Right atrium auricular region (tissue), 2 donors: ENCODE measurements at places on chromosomes 16 and 17.

DNA sequence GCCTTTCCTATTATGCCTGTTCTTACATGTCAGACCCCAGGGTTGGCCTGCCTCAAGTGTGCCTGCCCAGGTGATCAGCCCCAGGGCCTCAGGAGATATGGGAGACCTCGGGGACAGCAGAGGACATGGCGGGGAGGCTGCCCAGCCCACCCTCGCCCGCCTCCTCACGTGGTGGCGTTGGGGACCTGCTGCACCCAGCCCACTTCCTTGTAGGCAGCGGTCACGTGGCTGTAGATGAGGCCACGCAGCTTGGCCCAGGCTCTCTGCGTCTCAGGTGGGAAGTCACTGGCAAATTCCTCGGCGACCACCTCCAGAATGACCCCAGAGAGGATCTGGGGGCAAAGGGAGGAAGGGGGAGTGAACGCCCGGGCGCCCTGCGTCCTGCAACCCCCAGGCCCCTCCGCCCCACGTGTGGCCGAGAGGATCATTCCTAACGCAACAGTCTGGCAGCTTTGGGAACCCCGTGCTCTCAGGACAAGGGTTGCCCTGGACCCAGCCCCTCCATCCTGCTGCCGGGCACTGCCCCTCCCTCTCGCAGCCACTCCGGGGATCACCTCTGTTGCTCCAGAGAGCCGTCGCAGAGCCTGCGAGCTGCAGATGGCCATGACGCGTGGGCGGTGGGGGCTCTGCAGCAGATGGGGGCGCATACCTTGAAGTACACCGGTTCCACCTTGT is 6.6 kb downstream of the CYGB start:
- DNase-seq: no peak

- DNase-seq: no peak
Measured at GRCh38 chr17:81395600-81396277, 482 bp downstream of the BAHCC1 start.

DNA sequence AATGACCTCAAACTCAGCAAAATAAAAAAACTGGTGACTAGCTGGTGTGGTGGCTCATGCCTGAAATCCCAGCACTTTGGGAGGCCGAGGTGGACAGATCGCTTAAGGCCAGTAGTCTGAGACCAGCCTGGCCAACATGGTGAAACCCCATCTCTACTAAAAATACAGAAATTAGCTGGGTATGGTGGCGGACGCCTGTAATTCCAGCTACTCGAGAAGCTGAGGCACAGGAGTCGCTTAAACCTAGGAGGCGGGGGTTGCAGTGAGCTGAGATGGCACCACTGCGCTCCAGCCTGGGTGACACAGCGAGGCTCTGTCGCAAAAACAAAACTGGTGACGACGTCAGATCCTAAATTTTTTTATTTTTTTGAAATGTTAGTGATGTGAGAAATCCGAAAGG is 82.6 kb upstream of the TOB1 start:
- DNase-seq: no peak

- no peak for DNase-seq
Measured at GRCh38 chr16:30694926-30695693, 3.9 kb upstream of the SRCAP start.

DNA sequence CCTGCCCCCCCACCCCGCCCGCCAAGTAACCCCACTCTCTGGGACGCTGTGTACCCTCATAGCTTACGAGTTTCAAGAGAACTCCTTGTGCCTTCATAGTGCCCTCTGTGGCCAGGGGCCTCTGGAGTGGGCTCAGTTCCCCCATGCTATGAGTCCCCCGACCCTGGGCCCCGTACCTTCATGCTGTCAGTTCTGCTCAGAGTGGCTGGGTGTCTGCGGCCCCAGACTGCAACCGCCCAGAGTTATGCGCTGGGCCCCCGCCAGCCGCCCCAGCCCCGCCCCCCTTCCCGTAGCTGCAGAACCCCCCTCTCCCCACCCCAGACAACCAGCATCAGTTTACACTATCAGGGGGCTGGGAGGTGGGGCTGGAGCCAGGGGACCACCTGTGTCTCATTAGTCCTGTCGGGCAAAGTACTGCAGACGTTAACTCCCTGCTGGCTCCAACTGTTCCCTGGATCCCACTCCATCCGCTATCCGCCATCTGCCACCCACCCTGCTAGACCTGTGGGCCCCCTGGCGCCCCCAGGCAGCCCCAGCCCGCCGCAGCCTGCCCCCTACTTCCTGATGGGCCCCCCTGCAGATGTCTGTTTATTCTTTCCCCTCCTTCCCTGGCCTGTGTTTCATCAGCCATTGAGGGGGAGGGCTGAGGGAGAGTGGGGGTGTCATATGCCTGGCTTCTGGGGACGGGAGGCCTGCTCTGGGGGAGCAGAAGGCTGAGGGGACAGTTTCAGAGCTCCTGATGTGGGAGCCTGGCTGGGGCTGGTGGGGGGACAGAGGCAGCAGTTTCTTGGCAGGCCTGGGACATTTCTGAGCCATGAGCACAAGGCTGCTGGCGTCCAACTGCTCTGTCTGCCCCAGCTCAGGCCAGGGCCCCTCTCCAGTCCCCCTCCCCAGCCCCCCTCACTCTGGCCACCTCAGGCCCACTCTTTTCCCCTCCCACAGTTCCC is at the start of gene MFAP4:
TSS of gene MFAP4 (minus strand) at position 217 of the 947 bp plus-strand sequence. CDS start at position 182, 35 bp downstream.
- DNase-seq: peak; percentile 81

DNA sequence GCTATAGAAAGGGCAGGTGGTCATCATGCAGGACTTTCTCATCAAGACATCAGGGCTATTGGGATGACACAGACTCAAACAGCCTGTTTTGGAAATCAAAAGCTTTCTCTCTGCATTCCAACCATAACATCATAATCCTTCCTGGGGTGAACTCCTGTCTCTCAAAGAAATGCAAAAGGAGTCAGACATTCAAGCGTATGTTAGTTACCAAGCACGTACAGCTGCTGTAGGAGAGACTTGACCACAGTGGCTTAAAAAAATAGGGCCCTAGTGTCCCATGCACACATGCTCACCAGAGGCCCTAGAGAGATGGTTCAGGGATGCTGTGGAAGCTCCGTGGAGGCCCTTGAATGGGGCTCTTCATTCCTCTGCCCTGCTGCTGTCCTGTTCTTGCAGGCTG is 24.6 kb upstream of the FOXF1 start:
- DNase-seq: no peak

DNA sequence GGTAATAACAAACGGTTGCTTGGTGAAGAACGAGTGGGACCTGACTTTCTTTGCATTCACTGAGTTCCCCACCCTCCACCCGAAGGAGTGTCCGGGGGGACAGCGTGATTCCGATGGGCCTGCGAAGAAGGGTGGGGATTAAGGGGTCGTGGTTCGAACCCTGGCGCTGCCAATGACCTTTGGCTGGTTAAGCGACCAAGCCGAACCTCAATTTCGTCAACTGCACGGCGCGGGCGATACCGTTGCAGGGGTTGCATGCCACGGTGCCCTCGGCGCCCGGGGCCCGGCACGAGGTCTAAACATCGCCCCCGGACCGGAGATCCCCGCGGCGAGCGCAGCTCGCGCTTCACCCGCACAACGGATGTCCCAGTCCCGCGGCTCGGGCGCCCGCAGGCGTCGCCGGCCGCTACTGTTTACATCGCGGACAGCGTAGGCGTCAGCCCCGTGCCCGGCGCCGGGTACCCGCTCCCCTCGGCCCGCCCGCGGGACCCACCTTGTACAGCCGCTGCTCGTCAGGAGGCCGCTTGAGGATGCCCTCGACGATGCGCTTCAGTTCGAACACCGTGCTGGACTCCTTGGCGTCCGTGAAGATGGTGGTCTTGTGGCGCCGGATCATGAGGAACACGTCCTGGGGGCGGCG is 460 bp downstream of the ELOB start:
- DNase-seq: no peak

DNA sequence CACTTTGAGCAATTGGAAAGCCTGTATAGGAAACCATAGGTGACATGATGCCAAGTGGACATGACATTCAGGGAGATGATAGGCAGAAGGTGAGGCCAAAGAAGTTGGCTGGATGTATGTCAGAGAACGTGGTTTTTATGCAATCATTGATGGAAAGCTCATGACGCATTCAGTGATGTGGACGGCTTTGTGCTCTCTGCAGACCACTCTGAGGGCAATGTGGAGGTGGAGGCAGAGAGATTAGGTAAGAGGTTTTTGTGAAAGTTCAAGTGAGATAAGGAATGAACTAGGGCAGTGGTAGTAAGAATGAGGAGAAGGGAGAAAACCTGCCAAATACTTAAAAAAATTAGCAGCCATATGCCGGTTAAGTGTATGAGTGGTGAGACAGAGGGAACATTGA is 99.0 kb downstream of the PRKCA start:
- DNase-seq: no peak

- no peak for DNase-seq
Measured at GRCh38 chr17:42774066-42774745, 957 bp downstream of the VPS25 start.

DNA sequence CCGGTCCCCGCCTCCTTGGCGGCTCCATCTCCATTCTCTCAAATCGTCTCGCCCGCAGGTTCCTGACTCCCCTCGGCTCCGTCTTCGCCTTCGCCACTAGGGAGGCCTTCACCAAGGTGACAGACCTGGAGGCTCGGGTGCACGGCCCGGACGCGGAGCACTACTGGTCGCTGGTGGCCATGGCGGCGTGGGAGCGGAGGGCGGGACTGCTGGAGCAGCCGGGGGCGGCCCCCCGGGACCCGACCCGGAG is 862 bp downstream of the GLTPD2 start:
- DNase-seq: no peak

DNA sequence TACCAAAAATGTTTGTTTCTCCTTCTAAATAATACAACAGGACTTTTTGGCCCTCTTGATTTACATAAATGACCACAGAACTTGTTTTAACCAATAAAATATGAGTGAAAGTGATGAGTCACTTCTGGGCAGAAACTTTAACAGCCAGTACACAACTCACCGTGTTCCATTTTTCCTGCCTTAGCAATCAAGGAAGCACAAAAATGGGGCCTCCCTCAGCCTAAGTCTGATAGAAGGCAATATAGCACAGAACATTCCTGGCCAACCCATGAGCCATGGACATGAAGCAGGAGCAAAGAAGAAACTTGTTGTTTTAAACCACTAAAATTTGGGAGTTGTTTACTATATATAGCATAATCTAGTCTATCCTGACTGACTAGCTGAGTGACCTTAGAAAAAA is 61.1 kb upstream of the MTMR4 start:
- no peak for DNase-seq

- DNase-seq: no peak
Measured at GRCh38 chr16:31764103-31764502, 109.5 kb upstream of the ZNF267 start.

DNA sequence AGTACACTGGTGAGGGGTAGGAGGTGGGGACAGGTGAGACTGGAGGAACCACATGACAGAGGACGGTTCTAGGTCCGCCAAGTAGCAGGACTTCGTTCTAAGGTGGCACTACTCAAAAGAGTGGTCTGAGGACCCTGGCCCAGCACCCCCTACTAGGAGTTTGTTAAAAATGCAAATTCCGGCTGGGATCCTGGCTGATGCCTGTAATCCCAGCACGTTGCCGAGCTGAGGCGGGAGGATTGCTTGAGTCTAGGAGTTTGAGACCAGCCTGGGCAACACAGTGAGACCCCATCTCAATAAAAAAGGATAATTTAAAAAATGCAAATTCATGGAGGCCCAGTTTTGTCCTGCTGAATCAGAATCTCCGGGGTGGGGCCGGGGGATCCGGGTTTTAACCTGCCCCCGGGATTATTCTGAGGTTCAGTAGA is 59.1 kb downstream of the WSB1 start:
- no peak for DNase-seq

DNA sequence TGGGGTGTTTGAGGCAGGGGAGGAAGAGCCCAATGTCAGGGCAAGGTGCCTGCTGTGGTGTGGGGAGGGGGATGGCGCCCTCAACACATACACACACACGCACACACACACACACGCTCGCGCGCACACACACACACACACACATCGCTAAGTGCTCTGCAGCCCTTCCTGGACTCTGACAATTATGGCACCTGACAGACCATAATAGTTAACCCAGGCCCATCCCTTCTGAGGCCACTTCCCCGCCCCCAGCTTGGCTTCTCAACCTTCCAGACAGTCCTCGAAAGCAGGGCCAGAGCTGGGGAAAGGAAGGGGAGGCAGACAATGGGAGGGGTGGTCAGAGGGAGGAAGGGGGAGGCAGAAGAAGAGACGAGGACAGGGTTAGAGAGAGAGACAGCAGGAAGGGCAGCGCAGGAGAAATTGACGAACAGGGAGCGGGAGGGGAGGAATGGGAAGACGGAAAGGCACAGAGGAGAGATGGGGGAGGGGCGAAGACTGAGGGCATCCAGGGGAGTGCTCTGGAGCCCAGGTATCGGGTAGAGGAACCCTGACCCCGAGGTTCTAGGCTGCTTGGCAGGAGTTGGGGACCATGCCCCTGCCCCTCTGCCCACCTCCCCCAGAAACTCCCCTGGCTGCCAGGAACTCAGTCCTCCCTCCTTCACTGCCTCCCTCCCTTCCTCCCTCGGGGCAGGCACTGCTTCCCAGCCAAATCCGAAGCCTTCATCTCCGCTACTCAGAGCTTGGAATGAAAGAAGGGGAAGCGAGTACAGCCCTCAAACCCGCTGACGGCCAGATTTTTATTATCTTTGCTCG is 4.0 kb downstream of the SRCIN1 start:
- DNase-seq: no peak

DNA sequence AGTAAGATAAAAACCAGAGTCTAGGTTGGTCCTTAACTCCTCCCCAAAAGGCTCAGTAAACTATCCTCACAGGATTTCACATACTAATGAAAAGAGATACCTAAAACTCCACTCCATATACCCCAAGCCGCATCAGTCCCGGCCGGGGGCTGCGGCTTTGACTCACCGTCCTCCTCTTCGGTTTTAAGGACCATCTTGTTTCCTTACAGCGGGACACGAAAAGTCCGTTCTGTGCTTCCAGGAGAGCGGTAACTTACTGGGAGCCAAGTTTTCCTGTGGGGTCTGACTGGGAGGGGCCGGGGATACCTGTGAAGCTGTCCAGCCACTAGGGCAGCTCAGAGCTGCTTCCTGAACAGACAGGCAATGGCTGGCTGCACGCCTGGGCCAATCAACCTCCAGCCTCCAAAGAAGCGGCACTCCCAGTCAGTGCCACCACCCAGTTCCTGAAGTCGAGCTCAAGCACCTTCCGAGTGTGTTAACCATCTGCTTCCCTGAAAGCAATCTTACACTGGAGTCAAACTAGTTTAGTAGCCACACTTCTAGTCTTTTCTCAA is 45.5 kb downstream of the CYTH1 start:
- DNase-seq: peak; percentile 85

GRCh38 chr16:12412252-12412651 is 391.4 kb downstream of the CPPED1 start:
- no peak for DNase-seq
